Ureter (tissue), 1 donor: ENCODE measurements at places on chromosomes 7 and 10. TPM values are rescaled to one million over a fixed set of nuclear protein-coding genes. Genes with fewer than 3 reads are reported as not detected.
A peak's percentile ranks its signal among the peaks of the same experiment; 100 is the strongest.

FRA10AC1 gene
- total RNA-seq: 29.1 TPM

- no peak for DNase-seq
Observed at GRCh38 chr7:150978126-150978789, at the start of gene KCNH2. Gene KCNH2, minus strand, starts transcription at chr7:150978321. Its CDS starts 408 bp downstream, at chr7:150977913.

RBM48 gene
- total RNA-seq: 11.7 TPM

DNA sequence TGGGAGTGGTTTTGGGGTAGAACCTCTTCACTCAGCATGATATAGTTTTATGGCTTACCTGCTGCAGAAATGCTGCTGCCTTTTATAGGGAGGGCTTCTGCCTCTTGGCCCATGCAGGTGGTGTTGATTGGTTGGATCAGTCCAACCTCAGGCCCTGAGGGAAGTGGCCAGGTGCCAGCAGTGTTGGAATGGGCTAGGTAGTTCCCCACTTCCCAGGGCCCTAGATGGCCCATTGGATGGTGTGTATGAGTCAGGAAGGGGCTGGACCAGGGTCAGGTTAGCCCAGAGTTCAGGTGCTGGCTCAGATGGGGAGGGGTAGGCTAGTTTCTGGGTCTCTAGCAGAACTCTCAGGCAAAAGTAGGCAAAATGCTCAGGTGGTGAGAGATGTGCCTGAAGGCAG, 455.5 kb downstream of the CCSER2 start:
- no peak for DNase-seq

DNA sequence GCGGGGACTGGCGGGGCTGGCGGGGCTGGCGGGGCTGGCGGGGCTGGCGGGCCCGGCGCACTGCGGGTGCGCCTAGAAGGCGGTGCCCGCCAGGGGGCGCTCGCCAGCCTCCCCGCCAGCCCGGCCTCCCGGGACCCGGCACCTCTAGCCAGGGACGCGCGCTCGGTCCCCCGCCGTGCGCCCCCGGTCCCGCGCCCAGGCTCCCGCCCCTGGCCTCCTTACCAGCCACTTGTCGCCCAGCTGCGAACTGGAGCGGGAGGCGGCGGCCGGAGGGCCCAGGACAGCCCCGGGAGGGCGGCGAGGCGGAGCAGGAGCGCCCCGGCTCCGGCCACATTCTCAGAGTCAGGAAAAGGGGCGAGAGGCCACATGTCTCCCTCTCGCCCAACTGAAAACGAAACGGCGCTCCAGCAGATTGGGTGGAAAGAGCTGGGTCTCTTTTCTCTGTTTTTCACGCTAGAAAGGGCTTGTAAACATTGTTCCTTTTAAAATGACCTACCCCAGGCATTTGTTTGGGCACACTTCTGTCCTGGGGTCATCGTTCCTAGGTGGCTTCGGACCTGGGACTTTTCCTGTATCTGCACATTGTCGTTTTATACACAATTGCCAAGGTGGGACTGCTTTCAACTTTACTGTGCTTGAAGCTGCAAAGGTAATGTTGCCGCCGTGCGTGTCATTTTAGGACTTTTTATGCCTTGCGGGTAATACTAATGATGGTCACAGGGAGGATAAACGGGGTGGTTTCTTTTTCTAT, 378 bp upstream of the PRKCQ start:
- DNase-seq: peak; percentile 51

- no peak for DNase-seq
Observed at GRCh38 chr7:109772161-109772560, 1202.5 kb downstream of the DNAJB9 start.

MOGAT3 gene
- total RNA-seq: not detected

- no peak for DNase-seq
Observed at GRCh38 chr7:88115816-88116215, 104.0 kb downstream of the SRI start.

GRCh38 chr7:135758531-135758932, 9.9 kb upstream of the FAM180A start:
- no peak for DNase-seq

GRCh38 chr7:129271500-129272355, 46.9 kb downstream of the AHCYL2 start:
- peak; percentile 46 for DNase-seq

GRCh38 chr7:22666732-22667131, 60.3 kb upstream of the IL6 start:
- DNase-seq: no peak

GRCh38 chr7:44257618-44258422, 57.0 kb downstream of the YKT6 start:
- peak; percentile 61 for DNase-seq

DNA sequence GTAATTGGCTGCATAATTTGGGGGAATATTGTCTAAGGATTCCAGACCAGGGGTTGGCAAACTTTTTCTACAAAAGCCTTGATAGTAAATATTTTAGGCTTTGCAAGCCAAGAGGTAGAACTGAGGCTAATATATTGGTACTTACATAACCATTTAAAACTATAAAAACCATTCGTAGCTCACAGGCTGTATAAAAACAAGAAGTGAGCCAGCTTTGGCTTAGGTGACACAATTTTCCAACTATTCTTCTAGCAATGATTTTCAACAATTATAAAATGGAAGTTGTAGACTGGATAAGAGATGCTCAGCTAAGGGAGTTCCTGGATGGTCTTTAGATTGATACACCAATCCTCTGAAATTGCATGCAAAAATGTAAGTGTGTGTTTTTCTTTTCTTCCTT, 1.4 kb downstream of the GPR141 start:
- no peak for DNase-seq

DNA sequence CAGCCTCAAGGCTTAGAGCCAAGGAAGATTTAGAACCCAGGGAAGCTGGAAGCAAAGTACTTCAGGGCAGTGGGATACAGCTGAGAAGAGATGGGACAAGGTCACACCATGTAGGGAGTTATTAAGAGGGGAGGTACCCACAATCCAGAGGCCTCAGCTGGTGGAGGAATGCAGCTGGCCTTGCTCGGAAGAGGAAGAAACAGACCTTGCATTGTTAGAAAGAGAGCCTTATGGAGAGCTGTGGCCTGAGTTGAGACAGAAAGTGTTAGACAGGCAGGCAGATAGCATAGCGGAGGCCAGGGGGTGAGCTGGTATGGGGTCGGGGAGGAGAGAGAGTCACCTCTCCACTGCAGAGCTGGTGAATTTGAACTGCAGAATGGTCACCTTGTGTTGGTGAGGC, 173.1 kb downstream of the JCAD start:
- no peak for DNase-seq

DNA sequence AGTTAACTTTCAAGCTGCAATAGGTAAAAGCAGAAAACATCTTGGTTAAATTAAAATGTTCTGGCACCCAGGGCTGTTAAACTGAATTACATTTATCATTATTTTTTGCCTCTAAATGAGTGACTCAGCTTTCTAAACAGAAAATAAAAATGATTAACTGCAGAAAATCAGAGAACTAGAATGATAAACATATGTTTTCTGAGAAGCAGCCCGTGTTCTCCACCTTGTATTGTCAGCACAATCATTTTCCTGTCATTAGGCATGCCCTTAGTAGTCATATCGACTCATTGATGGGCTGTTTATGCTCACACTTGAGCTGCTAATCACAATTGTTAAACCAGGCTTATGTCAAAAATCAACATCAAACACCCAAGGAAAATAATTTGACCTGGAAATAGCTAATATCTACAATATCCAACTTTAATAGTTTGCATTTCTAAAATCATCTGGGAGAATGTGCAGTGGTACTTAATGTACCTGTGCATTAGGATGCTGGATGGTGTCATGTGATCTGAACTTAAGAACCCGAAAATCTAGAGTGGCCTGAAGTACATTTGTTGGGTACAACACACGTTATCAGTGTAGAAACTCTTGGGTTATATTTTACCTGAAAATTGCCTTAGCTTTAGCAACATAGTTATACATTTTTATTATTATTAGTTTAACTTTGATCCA, 2.3 kb downstream of the MDFIC start:
- no peak for DNase-seq

VWA2 gene
- total RNA-seq: 5.1 TPM

DNA sequence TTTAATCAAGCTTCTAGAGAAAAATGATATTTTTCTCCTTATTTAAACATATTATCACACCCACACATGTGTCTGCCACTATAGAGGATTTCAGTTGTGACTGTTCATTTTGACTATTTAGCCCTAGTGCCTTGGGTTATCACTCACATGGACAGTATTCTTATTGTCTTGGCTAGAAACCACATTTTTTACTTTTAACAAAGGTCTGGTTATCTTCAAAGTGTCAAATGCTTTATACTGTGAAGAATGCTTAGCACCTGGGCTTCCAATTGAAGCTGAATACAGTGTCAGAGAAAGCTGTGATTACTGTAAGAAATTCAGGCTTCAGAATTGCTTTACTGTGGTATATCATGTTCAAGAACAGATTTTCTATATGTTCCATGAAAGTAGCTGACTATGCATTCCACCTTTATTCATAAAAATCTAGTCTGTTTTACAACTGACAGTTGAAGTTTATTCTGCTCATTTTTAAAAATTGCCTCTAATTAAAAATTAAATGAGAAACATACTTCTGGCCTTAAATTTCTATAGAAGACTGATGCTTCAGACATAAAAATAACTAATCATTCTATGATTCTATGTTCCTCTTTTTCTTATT, 278.6 kb downstream of the SEMA3D start:
- no peak for DNase-seq

- DNase-seq: no peak
Observed at GRCh38 chr10:18155321-18155720, 15.1 kb downstream of the CACNB2 start.

FAM24B gene
- total RNA-seq: 6.4 TPM

CH25H gene
- total RNA-seq: 3.6 TPM

GRCh38 chr7:23337374-23337773, 38.2 kb downstream of the MALSU1 start:
- no peak for DNase-seq

DNA sequence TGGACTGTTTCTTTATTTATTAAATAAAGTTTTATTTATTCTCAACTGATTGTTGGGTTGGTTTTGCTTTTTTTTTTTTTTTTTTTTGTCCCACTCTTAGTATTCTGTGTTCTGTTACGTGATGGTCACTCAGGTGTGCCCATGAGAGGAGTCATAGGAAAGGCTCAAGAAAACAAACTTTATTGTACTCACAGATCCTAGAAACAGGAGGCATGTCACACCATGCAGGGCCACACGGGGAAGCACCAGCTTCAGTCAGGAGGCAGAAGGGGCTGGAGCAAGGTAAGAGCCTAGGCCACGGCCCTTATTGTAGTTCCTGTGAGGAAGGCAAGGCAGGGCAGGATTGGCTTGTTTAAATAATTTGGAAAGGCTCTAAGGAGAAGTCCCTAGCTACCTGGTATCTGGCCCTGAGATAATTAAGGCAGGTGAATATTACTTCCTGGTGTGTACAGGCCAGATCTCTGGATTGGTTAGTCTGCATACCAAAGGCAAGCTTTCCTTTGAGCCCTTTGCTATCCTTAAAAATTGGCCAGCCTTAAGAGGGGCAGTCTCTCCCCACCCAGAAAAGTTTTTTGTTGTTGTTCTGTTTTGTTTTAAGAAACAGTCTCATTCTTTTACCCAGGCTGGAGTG, 8.3 kb downstream of the ATOH7 start:
- DNase-seq: no peak

- no peak for DNase-seq
Observed at GRCh38 chr7:15042285-15043065, 139.9 kb upstream of the DGKB start.

GRCh38 chr7:82413237-82413636, 30.3 kb downstream of the CACNA2D1 start:
- DNase-seq: no peak
